NCI-H2081 treated with DMSO at 0.1 percent for 48 hours (cell line): ENCODE measurements at places on chromosomes 6 and 20.

- DNase-seq: no peak
Measured at GRCh38 chr6:20444786-20445271, 43.1 kb downstream of the E2F3 start.

DNA sequence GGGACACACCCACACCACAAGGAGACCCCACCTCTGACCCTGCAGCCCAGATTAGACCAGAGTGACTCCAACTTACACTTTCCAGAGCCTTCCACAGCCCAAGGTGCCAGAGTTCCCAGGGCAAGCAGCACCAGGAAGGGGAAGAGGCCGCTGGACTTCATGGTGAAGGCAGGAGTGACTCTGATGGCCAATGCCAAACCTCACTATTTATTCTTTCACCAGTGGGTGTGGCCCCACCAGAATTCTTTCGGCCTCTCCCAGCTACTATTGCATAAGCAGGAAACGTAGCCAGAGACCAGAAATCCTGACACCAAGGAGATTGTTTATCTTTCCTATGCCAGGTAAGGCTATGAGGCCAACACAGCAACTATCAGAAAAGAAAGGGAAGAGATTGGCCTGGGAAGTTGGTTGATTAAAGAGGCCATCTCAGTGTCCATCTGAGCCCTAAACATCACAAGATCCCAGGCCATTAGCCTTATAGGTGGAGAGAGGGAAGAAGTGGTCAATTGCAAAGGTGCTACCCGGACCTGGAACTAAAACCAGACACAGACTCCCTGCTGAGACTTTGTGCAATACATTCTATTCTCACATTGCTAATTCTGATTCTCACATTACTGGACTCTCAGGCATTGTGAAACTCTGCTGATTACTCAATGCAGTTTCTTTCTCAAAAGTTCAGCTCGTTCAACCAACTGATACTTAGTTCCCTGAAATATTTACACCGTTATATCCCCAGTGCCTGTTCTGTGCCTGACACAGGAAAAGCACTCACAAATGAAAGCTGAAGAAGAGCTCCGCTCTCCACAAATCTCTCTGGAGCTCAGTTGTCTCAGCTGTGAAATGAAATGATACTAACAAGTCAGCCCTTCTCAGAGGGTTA lies at the start of gene SLPI:
SLPI (minus strand) TSS at position 182 of the 880 bp plus-strand sequence; CDS start at position 161, 21 bp downstream.
- no peak for DNase-seq

DNA sequence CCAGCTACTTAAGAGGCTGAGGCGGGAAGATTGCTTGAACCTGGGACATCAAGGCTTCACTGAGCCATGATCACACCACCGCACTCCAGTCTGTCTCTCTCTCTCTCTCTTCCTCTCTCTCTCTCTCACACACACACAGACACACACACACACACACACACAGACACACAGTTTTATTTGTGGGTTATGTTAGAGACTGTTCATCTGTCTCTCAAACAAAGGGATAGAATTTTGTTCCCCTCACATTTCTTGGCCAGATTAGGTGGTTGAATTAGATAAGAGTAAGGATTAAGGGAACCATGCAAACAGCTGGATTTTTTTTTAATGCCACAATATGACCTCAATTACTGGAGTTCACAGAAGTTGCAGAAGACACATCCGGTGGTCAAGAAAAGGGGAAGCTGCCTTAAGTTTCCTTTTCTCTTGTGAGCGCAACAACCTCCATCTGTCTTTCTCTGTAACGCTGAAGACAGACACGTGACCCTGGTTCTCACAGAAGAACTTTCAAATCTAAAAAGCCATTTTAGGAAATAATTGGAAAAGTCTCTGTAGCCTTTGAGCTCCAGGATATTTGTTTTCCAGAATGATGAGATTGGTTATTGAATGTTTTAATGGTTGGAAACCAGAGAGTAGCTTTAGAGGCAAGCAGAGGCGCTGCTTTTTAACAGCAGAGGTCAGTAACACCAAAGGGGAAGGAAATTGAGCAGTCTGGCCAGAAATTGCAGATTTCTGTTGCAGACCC lies 32.9 kb upstream of the LGSN start:
- DNase-seq: no peak

GRCh38 chr20:58700121-58700821 lies 7.7 kb downstream of the NPEPL1 start:
- no peak for DNase-seq

GRCh38 chr20:8002056-8002455 lies 17.5 kb downstream of the TMX4 start:
- DNase-seq: no peak

DNA sequence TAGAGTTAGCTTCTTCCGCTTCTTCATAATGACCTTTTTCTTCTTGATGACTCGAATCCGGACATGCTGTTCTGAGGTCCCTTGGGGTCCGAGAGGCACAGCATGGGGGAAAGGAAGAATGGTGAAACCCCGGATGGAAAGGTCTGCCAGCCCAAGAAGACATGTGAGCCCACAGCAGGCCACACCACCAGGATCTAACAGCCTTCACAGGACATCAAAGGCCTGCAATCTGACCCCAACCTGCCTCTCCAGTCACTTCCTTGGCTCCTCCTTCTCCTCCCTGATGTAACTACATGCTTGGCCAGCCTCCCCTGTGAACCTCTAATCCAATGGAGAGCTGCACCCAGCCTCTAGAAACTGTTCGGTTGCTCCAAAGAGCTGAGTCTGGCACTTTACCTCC lies 1.6 kb downstream of the CPXM1 start:
- DNase-seq: no peak

- DNase-seq: no peak
Measured at GRCh38 chr20:44066645-44067606, 120.1 kb downstream of the JPH2 start.

GRCh38 chr20:34915749-34916455 lies 39.5 kb downstream of the ACSS2 start:
- no peak for DNase-seq

DNA sequence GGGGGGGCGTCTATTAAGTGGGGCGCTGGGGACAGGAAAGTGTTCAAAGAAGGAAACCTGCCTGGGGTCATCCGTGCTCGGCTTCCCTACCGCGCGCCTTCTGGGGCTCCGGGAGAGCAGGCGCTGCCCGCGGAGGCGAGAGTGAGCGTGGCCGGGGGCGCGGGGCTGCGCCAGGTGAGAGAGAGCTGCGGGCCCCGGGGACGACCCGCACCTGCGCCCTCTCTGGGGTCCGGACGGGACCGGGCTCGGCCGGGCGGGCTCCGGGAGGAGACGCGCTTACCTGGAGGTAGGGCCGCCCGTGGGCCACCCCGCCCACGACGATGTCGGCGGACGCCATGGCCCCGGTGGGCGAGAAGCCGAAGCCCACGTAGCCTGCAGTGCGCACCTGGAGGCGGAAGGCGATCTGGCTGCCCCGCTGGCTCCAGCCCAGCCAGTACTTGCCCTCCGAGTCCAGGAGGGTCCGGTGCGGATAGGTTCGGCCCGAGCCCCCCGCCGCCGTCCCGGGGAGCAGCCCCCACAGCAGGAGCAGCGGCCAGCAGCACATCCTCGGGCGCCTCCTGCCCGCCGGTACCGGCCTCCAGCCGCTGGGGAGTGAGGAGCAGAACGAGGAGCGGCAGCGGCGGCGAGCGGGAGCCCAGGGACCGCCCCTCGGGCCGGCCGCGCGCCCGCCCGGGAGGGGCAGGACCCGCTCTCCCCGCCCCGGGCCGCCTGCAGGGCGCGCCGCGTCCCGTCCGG lies at the start of gene MOXD1:
MOXD1 (minus strand) TSS at position 593 of the 735 bp plus-strand sequence; CDS start at position 544, 49 bp downstream.
- DNase-seq: no peak

DNA sequence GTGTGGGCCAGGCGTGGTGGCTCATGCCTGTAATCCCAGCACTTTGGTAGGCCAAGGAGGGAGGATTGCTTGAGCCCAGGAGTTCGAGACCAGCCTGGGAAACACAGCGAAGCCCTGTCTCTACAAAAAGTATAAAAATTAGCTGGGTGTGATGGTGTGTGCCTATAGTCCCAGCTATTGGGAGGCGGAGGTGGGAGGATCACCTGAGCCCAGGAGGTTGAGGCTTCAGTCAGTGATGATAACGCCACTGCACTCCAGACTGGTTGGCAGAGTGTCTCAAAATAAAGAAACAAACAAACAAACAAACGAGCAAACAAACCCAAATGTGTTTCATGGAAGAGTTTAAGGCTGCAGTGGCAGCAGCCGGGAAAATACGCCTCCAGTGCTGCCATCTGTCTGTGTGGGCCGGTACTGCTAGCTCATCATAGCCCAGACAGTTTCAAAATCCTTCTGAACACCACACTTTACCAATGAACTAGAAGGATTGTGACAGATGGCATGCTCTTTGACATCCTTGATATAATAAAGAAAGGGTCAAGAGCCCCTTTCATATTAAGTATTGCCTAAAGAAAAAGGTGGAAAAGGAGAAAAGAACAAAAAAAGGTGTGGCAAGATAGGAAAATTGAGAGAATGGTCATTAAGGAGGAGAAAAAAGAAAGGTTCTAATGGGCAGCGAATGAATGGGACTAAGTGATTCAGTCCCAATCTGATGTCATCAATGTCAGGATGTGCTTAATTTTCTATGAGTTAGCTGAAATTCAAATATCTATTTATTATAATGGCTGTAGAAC lies 298.6 kb downstream of the SYNE1 start:
- no peak for DNase-seq

GRCh38 chr6:143368426-143368825 lies 82.1 kb downstream of the ADAT2 start:
- DNase-seq: no peak

DNA sequence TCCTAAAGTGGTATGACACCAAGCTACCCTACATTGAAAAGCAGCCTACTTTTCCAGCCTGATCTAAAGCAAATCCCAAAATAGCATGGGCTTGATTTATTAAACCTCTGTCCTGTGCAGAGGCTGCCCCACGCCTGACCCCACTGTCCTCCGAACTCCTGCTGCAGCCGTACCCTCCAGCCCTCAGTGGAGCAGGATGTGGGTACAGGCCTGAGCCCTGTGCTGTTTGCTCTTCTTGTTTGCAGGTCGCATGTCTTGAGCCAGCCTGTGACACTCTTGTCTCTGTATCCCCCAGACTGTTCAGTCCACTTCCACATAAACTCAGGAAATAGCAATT lies 61.2 kb downstream of the RPP40 start:
- no peak for DNase-seq

- no peak for DNase-seq
Measured at GRCh38 chr6:139863346-139863745, 488.9 kb upstream of the CITED2 start.

GRCh38 chr20:15643713-15644112 lies 929.5 kb downstream of the KIF16B start:
- no peak for DNase-seq

- DNase-seq: no peak
Measured at GRCh38 chr6:32114796-32115195, 5.7 kb upstream of the TNXB start.

DNA sequence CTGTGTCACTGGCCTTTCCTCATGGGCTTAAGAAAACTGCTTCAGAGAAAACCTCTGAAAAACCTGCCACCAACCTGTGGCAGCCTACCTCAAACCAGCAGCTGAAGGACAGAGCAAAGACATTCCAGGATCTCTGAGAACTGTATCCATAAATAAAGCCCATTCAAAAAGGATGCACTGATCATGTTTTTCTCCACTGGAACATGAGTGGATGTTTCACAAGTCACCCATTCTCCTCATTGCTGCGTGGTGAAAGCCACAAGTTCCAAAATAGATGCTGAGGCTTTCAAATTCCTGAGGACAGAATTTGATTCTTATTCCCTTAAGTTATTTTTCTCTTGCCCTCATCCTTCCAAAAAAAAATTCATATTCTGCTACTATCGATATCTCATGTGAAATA lies 280.6 kb downstream of the KHDC1L start:
- DNase-seq: no peak

DNA sequence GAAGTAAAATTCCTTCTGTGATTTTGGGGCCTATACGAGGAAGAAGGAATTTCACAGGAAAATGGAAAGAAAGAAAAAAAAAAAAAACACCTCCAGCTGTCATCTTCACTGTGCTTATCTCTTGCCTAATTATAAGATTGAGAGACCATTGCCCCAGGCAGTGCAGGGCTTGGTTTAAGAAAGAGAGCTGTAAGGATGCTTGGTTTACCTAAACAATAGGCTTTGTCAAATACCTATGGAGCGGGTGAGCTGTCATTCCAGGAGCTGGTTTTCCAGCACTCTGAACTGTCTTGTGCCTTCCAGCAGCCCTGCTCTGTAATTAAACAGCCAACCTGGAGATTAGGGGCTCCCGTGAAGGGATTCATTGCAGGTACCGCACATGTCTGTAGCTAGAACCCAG lies 137.8 kb downstream of the EDN3 start:
- no peak for DNase-seq

- DNase-seq: peak; percentile 50
Measured at GRCh38 chr20:9617940-9618339, 103.5 kb downstream of the LAMP5 start.

GRCh38 chr20:46967646-46968045 lies 73.0 kb downstream of the EYA2 start:
- DNase-seq: no peak

- DNase-seq: no peak
Measured at GRCh38 chr20:32155017-32155981, 45.8 kb downstream of the TM9SF4 start.

DNA sequence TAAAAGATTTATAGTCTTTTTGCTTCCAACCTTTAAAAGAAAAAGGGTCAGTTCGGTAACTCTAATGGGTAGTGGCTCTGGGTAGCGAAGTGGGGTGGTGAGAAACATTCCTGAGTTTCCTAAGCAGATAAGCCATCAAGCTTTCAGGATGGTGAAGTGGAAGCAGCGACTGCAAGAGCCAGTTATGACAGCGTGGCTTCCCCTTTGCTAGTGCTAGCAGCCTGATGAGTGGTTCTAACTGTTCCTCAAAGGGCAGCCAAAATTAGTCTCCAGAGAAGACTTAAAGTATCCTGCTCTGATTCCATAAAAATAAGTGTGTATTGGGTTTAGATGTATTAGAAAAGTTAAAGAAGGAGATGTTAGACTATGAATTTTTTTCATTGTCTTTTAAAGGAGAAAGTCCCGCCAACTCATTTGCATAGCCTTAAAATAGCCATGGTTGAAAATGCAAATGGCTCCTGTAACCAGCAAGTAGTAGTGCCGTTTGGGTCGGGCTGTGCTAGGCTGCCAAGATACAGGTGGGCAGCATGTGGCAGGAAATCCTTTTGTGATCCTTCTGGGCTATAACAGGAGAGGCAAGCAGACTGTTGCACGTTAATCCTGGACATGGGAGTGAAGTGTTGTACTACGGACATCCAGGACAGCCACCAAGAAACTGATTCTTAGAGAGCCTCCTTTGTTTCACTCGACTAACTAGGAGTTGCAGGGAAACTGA lies 18.0 kb downstream of the ELOVL2 start:
- DNase-seq: no peak

DNA sequence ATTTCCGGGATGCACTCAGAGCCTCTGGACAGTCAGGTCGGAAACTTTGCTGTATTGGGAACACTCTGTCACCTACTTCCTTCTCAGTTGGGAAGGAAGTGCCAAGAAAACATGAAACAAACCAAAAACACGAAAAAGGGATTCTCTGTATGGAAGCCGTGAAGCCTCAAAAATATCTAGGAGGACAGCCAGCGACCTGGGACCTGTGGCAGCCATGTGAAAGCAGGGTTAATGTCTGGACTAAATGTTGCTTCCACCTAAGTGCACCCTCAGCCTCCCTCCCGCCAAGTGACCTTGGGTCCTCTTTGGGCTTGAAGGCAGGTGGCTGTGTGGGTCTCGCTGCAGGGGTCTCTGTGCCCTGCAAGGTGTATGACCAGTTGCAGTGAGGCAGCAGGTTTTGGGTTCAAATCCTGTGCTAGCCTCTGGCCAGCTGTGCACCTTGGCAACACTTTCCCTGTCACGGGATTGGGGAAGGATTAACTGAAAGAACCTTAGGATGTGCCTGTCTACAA lies 851 bp downstream of the MAVS start:
- no peak for DNase-seq
